ENCODE measurements at places on chromosomes 4 and X. TPM values are rescaled to one million over a fixed set of nuclear protein-coding genes. Genes with fewer than 3 reads are reported as not detected.

Gene CTAG2
- not detected for polyA plus RNA-seq

DNA sequence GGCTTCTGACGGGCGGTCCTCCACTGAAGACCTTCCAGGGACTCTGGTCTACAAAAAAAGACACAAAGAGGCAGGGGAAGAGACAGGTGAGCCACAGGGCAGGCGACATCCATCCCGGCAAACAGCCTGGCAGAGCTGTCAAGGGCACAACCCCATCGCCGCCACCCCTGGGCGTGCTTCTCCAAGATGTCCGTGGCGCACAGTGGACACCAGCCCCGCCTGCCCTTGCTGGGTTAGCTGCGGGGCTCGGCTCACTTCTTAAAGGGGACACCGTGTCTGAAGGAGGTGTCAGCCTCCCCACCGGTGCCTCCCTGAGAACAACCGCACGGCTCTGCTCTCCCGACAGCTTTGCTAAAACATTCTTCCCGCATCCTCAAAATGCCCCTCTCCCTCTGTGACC lies 28.4 kb downstream of the FAM53A start:
- no peak for DNase-seq

DNA sequence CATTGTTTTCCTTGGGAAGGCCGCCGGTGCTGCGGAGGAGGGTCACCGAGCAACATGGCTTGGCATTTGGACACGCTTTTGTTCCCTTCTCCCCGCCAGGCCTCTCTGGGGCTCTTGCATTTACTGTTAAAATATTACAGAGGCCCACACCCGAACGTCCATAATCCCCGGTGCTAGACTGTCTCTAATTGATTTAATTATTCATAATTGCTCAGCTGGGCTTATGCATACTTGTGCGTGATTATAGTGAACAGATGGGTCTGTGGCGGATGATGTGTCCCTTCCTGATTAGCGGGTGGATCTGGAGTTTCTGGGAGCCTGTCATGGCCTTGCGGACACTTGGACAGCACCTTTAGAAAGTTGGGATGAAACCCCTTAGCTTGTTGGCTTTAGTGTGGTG lies 100.2 kb upstream of the MSX1 start:
- no peak for DNase-seq

DNA sequence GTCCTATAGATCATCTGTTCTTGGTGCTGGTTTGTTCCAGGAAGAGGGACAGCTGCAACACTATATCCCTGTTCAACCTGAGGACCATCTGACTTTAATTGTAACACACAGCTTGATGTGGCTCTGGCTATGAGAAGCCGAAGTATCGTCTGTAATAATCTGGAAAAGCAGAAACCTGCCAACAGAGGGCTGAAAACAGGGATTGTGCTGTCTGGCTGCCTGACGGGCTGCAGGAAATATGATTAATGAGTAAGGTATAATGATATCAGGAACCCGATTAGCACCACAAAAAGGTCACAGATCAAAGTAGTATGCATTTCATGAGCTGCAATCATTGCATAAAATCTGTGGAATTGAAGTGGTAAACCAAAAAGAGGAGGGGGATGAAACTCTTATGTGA lies 170.4 kb upstream of the MAB21L2 start:
- DNase-seq, result no peak

DNA sequence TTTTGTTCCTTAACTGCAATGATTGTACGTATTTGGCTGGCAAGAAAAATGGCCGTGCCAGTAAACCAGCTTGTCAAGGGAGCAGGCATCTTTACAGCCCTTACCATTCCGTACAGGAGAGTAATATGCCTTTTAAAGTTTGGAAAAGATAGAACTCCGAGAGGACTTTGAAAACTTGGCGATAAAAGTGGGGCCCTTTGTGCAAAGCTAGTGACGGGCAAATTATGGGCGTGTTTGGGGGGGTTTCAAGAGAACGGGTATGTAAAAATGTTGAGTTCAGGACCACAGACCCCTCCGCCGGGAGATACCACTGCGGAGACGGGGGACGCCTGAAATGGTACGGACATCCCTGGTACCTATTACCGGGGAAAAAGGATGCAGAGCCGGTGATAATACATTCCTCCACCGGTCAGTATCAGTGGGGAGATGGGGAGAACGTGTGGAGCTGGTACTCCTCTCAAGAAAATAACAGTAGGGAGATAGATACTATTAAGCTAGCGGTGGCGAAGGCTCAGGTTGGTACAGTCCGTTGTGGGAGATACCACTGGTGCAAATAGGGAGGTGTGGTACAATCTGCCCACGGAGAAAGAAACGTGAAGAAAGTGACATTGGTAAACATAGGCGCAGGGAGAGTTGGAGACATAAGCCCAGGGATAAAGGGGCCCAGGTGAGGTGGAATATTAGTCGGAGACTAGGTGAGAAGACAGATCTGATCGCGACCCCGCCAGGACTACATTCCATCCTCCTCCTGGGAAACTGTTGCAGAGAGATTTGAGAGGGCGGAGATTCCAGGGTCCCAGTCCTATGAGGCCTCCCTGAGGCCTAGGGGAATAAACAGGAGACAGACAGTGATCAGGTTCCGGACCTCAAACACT lies 14.5 kb downstream of the SPACA5 start:
- DNase-seq, result peak; percentile 95

DNA sequence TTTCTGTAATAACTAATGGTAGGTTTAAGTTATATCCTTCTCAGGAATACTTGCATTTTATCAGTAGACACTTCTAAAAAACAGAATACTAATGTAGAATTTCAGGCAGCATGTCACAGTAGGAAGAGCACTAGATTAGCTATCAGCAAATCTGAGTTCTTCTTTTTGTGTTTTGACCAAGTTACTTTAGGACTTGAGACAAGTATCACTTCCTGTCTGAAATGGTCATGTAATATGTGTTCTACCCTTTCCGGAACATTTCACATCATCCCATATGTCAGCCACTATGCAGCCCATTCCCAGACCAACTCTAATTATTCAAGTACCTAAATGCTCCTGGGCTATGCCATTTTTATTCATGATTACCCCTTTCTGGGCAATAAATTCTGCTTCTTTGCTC lies 401.8 kb upstream of the RPS6KA3 start:
- DNase-seq, result no peak

DNA sequence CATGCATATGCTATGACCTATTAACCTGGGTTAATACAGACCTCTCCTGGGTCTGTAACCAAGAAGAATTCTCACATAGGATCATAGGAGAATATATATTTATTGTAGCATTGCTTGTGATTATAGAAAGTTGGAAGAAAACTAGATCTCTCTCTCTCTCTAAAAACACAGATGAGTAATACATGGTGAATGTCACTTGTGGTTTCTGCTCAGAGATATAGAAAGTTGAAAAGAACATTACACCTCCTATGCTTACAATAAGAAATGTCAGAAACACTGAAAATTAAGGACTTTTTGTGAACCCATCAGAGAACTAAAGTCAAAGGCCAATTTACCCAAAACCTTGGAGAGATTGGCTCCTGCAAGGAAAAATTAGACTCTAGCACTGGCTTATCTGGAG lies 1389.5 kb downstream of the FAM133A start:
- DNase-seq, result no peak

DNA sequence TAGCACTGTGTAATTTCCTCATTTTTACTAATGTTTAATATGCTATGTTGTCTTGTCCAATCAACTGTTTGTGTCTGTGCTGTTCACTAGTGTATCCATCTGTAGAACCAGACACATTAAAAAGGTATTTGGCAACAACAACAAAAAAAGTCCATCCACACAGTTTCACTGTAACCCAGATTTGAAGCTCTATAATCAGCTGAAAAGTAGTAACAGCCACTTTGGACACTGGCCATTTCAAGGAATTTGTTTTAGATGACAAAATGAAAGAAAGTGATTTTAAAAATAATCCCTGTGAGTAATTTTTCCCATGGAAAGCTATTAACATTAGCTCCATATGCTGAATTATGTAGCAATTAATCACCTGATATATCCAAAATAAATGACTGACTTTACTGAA lies 2.2 kb upstream of the FBXL5 start:
- no peak for DNase-seq
